ELR (cell line): ENCODE measurements at places on chromosomes 11 and 22.

GRCh38 chr22:23523713-23524112 is 56.4 kb downstream of the IGLL1 start:
- DNase-seq, result no peak

- DNase-seq, result peak; percentile 80
Measured at GRCh38 chr11:34075178-34075820, 23.8 kb downstream of the CAPRIN1 start.

DNA sequence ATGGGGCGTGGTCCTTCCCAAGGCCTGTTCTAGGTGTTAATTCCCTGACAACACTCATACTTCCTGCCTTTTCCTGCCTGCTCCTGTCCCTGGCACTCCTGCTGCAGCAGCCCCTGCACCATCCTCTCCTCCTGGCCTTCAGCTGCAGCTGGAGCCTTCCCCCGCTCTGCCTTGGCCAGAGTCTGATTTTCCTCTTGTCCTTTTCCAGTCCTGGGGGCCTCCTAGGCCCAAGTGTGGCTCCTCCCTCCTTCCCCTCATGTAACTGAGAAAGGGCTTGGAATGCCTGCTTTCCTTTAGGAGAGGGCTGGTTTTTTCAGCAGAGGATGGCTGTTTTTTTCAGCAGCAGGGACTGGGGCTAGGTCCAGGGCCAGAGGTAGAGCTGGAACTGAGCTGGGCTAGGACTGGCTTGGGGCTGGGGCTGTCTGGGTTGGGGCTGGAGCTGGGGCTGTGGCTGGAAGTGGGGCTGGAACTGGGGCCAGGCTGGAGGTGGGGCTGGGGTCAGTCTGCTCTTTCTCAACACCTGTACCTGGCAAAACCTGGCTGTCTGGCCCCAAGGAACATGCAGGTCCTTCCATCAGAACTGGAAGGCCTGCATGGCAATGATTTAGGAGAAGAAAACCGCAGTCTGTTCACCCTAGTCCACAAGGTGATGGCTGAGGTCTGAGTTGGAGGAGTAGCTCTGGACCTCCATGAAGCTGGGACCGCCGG is 23.6 kb downstream of the ZC3H7B start:
- no peak for DNase-seq

GRCh38 chr11:57637626-57638004 is 12.1 kb downstream of the YPEL4 start:
- peak; percentile 50 for DNase-seq

GRCh38 chr11:130192845-130193267 is 33.3 kb downstream of the ST14 start:
- no peak for DNase-seq

- no peak for DNase-seq
Measured at GRCh38 chr22:39664485-39665200, 94.1 kb downstream of the CACNA1I start.

GRCh38 chr11:7672276-7672959 is 882 bp downstream of the CYB5R2 start:
- DNase-seq, result no peak

GRCh38 chr22:44088976-44089570 is 65.0 kb downstream of the PARVB start:
- DNase-seq, result no peak

- DNase-seq, result no peak
Measured at GRCh38 chr11:2793701-2794045, 91.9 kb downstream of the CDKN1C start.

GRCh38 chr11:394858-395655 is 1.0 kb downstream of the PKP3 start:
- no peak for DNase-seq

- DNase-seq, result peak; percentile 60
Measured at GRCh38 chr22:22884010-22884887, 3.4 kb upstream of the IGLL5 start.

DNA sequence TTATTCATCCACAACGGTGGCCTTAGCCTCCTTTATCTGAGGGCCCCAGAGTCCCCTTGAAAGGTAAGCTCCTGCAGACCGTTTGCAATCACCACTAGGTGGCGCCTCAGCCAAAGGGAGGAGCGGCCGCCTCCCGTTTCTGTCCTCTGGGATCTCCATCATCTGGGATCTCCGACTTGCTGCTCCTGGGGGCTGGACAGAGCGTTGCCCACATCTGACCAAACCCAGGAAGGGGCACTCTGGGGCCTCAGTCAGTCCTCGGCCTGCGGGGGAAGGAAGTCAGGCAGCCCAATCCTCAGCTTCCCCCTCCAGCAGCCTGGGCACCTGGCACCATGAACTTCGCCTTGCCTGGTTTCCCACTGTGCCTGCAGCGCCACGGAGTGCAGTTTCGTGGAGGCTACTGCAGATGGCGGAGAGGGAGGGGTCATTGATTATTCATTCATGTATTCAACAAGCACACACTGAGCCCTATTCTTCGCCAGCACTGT is 23.5 kb downstream of the TP53I11 start:
- DNase-seq, result peak; percentile 75

- DNase-seq, result no peak
Measured at GRCh38 chr11:32080361-32080980, 10.4 kb upstream of the RCN1 start.

DNA sequence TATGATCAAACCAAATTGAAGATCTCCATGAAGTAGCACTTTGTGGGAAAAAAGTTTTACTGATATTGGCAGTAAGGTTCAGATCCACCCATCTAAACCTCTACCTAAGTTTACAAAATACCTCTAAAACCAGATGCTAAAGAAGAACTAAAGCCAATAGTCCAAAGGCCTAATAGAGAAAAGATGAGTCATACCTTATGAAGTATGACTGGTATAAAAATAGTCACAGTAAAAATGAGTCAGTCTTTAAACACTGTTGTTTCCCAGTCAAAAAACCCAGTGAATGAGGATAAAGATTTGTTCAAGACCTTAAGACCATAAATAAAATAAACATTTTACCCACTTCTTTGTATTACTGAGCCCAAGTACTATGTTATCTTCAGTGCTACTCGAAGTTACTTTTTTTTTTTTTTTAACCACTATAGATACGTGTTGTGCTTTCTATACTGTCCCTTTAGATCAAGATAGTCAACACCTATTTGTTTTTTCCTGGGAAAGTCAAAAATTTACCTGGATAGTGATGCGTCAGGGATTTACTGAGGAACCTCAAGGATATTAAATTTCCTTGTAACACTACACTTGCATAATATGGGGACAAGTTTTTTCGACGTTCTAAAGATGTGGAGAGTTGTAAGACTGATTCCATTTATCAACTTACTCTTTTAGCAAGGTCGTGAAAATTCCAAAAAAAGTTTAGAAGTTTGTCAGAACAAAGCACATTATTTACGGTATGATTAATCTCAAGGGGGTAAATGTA is 87.3 kb downstream of the CCDC73 start:
- peak; percentile 91 for DNase-seq

DNA sequence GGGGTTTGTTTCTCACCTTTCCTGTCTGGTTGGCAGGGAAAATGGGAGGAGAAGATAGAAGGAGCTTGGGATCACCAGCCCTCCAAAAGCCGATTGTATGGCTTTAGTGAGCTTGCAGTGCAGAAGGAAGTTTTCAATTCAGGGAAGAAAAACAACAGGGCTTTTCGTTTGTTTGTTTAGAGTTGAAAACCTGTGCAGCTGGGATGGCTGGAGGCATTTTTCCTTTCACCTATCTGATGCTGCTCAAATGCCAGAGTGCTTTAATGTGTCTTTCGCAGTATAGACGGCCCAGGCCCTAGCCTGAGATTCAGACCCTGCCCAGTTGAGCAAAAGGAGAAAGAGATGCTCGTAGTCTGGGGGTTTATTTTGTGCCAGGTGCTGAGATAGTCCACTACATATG is 87.9 kb downstream of the INSC start:
- DNase-seq, result no peak

GRCh38 chr22:41021613-41022454 is 70.6 kb upstream of the EP300 start:
- peak; percentile 80 for DNase-seq

GRCh38 chr11:11958403-11959231 is 49.8 kb downstream of the DKK3 start:
- no peak for DNase-seq

GRCh38 chr11:38461751-38462150 is 1863.7 kb upstream of the RAG2 start:
- no peak for DNase-seq

DNA sequence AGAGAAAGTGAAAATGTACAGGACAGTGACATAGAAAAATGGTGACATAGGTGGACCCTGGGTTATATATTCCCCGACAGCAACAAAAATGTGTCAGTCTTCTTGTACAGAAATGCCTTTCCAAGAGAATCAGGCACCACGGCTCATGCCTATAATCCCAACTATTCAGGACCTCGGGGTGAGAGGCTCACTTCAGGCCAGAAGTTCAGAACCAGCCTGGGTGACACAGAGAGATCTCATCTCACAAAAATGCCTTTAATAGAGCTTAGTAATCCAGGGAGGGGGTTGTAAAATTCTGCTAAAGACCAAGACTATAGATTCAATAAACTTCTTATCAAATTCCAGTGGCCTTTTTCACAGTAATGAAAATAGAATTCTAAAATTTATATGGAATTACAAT is 10.7 kb downstream of the ZNF195 start:
- peak; percentile 16 for DNase-seq

- DNase-seq, result no peak
Measured at GRCh38 chr11:128810784-128811514, 56.1 kb downstream of the KCNJ1 start.

- no peak for DNase-seq
Measured at GRCh38 chr22:39091126-39092081, 5.6 kb upstream of the APOBEC3H start.

DNA sequence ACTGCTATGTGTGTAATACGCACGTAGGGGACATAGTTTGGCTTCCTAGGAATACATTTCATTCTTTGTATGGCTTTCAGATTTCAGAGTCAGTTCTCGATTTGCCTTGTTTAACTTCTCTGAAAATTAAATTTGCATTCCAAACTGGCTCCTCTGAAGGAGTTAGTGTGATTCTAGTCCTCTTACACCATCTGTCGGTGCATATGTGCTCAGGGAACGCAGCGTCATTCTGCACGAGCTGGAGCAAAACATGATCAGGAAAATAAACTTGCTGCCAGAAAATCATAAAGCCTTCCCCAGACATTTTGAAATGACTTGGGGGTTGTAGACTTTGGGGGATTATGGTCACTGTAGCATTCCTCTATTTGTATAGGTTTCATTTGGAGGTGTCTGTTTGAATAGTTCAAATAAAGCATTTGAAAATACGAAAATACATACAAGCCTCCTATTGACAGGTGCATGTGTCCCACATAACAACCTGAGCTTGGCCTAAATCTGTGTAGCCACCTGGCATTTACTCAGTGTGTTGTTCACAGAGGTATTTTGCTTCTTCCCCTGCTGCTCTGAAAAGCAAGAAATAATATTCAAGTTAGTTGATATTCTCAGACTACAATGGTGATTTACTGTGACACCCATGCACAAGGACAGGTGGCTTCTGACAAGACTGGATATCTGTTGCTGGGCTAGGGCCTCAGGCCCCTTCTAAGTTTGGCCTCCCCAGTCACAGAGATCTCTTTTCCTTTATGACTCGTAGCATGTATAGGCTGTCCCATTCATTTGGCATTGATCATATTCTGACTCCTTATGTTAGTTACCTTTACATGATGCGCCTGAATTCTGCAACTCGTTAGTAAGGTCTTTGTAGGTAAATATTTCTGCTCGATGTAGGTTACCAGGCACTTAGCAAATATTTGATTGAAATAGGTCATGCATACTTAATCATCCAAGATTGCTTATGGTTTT is 81.6 kb upstream of the SORL1-AS1 start:
- peak; percentile 21 for DNase-seq

DNA sequence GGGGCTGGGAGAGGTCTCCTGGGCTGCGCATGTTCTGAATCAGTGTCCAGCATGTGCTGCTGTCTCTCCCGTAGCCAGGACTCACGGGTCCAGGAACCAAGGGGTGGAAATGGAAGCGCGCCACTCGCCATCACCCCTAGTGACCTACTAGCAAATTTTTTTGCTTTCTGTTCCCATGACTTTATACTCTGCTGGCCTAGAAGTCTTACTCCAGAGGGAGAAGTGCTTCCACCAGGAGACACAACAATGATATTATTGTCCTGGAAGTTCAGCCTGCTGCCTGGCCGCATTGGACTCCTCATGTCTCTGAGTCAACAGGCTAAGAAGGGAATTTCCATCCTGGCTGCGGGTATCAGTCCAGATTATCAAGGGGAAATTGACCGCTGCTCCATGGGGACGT is 729.7 kb downstream of the BRD1 start:
- DNase-seq, result no peak

GRCh38 chr11:18368221-18368620 is 26.1 kb upstream of the LDHA start:
- DNase-seq, result peak; percentile 62

DNA sequence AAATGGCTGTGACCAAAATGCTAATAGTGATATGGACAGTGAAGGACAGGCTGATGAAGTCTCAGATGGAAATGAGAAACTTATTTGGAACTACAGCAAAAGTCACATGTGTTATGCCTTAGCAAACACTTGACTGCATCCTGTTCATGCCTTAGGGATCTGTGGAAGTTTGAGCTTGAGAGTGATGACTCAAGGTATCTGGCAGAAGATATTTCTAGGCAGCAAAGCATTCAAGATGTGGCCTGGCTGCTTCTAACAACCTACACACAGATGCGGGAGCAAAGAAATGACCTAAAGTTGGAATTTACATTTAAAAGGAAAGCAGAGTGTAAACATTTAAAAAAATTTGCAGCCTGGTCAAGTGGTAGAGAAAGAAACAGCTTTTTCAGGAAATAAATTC is 28.1 kb upstream of the CD81 start:
- DNase-seq, result peak; percentile 33

GRCh38 chr22:41352058-41352457 is 29.7 kb upstream of the TEF start:
- DNase-seq, result peak; percentile 54

GRCh38 chr22:42275176-42275575 is 4.7 kb upstream of the TCF20 start:
- no peak for DNase-seq

DNA sequence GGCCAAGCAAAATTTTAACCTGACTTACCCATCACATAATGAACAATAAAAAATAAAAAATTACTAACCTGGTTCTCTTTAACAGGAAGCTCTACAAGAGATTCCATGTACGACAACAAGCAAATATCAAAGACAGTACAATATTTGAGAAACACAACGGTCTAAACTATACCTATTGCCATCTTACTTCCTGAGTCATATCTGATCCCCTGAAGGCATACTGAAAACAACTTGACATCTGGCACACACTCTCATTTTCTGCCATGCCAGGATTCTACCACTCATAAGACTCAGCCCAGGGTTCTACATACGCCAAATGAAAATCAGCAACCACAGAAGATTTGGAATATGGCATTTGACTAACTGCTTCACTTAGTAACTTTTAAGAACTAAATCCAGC is 13.8 kb downstream of the DENND5A start:
- DNase-seq, result peak; percentile 36

GRCh38 chr11:20604295-20604803 is 4.9 kb downstream of the SLC6A5 start:
- no peak for DNase-seq

GRCh38 chr22:30040499-30041260 is 39.6 kb upstream of the HORMAD2 start:
- DNase-seq, result no peak
